AG08395 (cell line): ENCODE measurements at places on chromosomes 5 and 9.

- DNase-seq = no peak
Measured at GRCh38 chr5:64944868-64945267, 176.1 kb downstream of the CWC27 start.

GRCh38 chr5:167315762-167316161 lies 975.7 kb upstream of the WWC1 start:
- no peak for DNase-seq

DNA sequence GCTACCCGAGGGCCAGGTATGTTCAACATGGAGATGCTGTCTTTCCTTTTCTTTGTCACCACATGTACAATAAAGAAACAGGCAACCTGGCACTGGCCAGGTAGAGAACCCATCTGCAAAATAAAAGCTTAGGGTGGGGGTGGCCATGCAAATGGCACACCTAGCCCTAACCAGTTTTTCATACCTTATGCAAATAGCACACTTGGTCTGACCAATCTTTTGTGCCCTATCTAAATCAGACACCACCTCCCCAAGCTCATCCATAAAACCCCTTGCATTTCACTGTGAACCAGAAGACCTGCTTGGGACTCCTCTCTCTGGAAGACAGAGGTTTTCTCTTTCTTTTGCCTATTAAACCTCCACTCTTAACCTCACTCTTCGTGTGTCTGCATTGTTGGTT lies 33.9 kb downstream of the JAKMIP2 start:
- no peak for DNase-seq

GRCh38 chr9:3898461-3899218 lies 372.8 kb upstream of the RFX3 start:
- DNase-seq = no peak

DNA sequence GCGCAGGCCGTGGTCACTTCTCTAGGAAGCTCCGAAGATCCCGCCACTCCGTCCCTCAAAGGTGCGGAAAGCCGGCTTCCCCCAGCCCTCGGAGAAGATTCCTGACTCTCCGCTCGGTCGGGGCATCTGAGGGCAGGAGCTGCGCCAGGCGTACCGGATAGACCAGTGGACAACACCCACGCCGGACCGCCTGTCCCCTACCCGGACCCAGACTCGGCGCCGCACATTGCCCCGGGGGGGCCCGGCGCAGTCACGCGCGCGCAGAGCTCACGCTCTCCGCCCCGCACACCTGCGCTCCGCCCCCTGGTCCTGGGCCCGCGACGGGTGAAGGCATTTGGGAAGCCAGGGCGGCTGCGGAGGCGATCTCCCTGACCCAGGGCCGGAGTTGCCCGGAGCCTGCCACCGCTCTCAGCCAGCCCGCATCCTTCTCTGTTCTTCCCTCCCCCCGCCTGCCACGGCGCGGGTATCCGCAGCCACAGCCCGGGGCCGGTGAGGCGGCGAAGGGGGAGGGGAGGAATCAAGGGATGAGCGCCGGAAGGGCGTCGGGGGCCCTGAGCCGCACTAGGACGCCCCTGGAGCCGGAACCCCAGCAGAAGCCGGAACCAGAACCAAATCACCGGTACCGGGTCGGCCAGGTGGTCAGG lies 448 bp downstream of the RELL2 start:
- no peak for DNase-seq

DNA sequence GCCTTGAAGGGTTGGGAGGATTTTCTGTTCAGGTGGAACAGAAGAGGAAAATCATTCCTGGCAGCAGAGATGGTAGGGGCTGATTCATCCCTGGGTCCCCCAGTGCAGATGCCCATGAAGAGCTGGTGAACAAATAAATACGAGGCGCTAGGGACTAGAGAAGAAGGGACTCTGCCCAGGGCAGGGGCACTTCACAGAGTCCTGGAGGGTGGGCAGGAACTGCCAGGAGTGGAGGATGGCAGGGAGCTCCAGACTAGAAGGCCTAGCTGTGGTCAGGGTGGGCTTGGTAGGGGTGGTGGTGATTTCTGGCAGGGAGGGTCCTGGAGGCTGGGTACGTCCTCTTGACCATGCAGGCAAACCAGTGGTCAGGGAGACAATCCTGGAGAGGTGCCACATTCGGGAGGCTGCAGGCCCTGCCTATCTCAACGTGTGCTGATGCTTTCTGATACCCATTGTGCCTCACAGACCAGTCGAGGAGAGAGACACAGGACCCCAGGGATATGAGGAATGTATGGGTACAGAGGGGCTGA lies 69.9 kb downstream of the CRB2 start:
- DNase-seq = no peak

- DNase-seq = no peak
Measured at GRCh38 chr5:134430001-134430569, 18.4 kb upstream of the CDKN2AIPNL start.

DNA sequence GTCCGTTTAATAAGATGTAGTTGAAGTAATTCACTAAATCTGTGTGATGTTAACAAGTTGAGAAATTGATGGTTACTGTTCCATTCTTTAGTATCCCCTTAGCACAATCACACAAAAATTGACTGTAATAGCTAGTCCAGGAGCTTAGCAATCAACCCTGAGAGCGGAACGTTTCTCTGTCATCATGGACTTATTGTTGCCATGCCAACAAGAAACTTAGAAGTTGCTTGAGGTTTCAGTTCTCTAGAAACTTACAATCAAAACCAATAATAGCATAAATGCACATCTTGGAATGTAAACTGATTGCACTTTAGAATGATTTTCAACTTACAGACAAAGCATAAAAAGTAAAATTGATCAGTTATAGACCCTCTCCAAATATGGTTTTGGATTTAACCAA lies 125.4 kb upstream of the ANKH start:
- no peak for DNase-seq

GRCh38 chr9:99354104-99354503 lies 132.0 kb downstream of the SEC61B start:
- no peak for DNase-seq
